ENCODE measurements at places on chromosomes 3 and 15.
A peak's percentile ranks its signal among the peaks of the same experiment; 100 is the strongest.

DNA sequence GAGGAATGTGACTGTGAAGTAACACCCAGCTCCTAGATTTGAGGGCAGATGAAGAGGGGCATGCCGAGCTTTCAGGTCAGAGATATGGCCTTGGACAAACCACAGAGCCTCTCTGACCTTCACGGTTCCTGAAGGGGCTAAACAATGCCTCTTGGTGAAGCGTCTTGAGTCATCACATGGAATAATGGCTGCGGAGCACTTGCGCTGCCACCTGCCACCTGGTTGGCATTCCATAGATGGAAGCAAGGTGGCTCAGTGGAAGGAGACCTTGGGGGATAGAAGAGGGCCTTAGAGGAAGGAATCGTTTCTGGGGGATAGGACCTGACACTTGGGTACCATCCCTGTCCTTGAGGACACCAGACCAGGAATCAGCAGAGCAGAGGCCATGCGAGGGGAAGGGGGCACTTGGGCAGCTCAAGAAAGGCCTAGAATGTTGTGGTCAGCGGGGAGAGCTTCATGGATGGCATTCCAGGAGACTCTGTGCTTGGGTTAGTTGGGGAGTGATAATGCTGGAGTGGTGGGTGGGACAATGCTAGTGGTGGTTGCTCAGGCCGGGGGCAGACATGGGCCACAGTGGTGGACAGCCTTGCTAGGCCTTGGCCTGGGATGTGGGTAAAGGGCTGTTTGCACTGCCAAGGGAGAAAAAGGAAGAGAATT is 12.6 kb downstream of the MRAS start:
- DNase-seq: no peak

- DNase-seq: no peak
Observed at GRCh38 chr3:150235799-150236198, 172.3 kb upstream of the TSC22D2 start.

GRCh38 chr3:33544126-33544525 is 103.9 kb upstream of the UBP1 start:
- no peak for DNase-seq

DNA sequence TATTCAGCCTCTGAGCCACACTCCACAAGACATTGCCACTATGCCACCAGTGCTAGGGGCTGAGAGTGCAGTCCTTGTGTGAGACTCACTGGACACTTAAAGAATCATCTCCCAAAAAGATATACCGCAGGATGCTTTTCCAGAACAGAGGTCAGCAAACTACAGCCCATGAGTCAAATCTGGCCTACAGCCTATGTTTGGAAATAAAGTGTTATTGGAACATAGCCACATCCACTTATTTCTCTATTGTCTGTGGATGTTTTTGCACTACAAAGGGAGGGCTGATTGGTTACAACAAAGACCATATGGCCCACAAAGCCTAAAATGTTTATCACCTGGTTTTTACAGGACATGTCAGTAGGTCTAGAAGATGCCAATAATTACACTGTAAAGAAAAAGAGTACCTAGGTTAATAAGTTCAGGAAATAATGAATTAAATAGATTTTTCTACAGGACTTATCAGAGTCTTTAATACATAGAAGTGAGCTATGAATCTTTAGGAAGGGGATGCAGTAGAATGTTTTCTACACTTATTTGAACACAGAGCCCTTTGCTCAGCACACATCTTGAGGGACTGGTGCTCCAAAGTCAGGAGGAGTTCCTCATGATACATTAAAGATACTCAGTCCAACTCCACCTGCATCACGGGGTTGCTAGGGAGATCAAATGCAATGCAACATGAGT is 26.3 kb downstream of the SRGAP3 start:
- no peak for DNase-seq

- DNase-seq: no peak
Observed at GRCh38 chr3:10748040-10748439, 68.0 kb upstream of the SLC6A11 start.

DNA sequence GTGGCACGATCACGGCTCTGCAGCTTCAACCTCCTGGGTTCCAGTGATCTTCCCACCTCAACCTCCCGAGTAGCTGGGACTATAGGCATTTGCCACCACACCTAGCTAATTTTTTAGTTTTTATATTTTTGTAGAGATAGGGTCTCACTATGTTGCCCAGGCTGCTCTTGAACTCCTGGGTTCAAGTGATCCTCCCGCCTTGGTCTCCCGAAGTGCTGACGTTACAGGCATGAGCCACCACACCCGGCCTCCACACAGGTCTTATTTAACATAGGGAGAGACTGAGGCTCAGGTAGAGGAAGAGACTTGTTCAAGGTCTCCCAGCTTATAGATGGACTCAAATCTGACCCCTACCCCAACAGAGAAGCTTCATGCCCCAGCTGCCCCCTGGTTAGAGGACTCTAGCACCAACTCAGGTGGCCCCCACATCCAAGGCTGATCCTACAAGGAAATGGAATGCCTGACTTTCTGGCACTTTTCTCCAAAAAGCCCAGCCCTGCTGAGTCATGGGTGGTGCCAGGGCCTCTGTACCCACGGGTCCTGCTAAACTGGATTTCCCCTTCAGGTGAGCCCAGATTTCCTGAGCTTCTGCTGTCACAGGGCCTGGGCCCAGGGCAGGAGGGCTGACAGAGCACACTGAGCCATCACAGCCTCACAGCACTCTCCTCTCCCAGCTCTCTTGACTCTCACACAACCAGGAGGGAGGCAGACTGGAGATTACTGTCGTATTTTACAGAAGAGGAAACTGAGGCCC is 5.6 kb downstream of the TMEM40 start:
- no peak for DNase-seq

GRCh38 chr3:63914312-63914711 is 2.1 kb upstream of the SCAANT1 start:
- DNase-seq: no peak

- no peak for DNase-seq
Observed at GRCh38 chr15:64782751-64783150, 7.4 kb upstream of the RBPMS2 start.

DNA sequence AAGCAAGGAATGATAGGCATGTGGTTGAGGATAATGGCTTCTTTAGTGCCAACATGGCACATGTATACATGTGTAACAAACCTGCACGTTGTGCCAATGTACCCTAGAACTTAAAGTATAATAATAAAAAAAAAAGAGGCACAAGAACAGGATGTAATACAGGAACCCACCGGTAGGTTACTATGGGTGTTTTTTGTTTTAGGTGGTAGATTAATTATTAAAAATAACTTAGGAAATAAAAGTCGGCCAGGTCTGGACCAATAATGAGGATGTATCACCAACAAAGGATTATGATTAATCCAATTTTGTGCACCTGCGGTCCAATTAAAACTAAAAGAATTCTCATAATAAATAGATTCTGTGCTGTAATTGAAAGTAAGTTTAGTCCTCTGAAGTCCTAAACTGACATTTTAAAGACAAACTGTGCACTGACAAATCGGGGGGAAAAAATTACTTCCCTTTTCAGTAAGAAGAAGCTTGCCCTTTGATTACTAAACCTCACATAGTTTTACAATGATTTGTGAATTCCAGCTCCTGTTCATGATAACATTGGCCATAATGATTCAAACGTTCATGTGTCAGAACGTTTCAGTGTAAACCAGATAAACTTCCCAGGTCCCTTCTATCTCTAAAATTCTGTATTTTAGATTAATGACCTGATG is 62.2 kb downstream of the CASR start:
- DNase-seq: no peak

GRCh38 chr15:80614711-80615360 is 80.3 kb upstream of the ABHD17C start:
- DNase-seq: no peak

- no peak for DNase-seq
Observed at GRCh38 chr3:61518590-61518989, 42.8 kb upstream of the PTPRG start.

- no peak for DNase-seq
Observed at GRCh38 chr3:186983659-186984058, 53.3 kb downstream of the ST6GAL1 start.

DNA sequence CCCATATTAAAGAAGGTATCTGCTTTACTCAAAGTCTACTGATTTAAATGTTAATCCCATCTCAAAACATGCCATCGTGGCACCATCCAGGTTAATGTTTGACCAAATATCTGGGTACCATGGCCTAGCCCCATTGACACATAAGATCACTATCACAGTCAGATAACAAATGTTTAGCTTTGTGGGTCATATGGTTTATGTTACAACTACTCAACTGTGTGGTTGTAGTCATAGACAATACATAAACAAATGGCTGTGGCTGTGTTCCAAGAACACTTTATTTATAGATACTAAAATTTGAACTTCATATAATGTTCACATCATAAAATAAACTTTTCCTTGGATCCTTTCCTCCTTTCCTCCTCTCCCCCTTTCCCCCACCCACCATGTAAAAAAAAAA is 9.8 kb upstream of the SNRPN start:
- no peak for DNase-seq

DNA sequence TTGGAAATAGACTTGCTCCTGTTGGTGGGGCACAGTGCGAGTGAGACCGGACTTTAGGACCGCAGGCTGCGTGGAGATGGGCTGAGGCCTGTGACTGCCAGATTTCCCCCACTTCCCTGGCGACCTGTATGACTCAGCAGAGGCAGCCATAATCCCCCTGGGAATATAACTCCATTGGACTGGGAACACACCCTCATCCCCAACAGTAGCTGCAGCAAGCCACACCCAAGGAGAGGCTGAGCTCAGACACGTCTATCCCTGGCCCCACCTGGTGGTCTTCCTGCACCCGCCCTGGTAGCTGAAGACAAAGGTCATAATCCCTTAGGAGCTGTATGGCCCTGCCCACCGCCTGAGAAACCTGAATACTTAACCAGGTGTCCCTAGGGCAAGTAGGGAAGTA is 42.6 kb downstream of the DZIP1L start:
- no peak for DNase-seq

DNA sequence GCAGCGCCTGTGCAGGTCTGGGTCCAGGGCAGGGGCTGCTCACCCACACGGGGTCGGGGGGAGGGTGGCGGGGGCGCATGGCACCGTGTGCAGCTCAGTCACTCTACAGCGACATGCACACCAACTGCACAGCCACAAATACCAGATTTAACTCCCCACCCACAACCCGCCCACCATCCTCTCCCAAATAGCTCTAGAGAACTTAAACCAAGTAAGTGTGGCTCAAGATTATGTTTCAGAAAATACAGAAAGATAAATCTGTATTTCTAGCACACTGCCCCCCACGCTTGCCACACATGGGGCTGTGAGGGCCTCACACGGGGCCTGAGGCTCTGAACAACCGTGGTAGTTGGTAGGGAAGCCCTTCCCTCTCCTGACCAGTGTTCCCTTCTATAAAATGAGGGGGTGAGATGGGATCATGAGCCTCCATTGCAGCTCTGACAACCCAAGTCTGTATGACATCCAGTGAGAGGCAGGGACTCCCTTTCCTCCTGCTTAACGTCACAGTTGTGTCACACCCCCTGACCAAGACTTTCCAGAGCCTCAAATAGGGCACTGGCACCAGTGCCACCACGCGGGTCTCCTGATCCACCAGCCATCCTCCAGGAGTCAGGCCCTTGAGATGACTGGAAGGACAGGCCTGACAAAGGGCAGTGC is 23.1 kb downstream of the POC1A start:
- no peak for DNase-seq

GRCh38 chr3:4334548-4334947 is 31.4 kb downstream of the SETMAR start:
- no peak for DNase-seq

DNA sequence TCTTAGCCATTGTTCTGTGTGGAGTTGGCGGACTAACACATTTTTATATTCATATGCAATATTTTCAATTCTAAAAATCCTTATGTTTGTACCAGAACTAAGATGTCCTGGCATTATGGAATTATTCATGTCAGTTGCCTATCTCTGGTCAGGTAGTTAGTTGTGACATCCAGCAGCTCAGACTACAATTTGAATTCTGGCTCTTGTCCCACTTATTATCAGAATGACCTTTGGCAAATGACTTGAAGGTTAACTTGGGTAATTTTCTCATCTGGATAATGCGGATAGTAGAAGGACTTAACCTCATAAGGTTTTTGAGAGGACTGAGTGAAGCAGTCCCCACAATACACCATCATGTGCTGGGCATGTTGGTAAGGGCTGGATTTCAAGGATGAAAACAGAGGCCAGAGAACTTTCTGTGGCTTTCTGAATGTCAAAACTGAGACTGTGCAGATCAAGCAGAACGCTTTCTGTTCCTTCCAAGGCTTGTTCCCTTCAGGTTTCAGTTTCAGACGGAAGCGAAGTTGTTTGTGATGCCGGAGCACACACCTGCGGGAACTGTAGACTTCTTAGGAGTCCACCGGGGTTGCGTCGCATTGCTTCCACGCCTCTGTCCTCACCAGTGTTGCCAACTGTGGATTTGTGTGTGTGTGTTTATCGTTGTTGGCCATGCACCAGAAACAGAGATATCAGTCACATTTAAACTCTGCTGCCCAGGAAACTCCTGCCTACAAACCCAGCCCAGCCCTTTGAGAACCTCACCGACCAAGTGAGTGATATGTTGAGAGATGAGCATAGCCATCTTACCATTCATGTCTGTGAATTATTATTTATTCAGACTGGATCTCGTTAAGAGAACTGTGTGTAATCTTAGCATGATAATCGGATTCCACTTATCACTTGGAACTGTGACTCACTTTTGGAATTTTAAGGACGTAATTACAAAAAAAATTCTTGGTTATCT is 76.0 kb downstream of the PTPRG start:
- DNase-seq: no peak

DNA sequence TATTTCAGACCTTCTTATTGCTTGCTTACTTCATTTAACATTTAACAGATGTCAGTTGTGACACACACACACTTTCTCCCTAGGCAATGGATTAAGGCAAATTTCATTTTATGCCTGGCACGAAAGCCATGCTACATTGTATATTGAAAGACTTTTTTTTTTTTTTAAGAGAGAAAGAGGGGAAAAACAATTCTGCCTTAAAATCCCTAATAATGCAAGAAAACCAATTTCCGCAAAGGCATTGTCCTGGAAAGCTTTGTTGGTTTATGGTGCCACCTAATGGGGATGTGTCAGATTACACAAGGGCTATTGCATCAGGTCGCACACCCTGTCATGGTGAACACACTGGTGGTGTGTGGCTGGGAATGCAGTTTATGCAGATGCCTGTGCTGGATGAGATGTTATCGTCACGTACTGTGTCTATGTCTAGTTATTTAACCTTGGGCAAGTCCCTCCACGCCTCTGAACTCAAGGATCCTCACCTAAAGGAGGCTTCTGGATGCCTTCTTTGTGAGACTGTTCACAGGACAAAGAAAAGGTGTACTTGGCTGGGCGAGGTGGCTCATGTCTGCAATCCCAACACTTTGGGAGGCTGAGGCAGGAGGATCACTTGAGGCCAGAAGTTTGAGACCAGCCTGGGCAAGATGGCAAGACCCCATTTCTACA is 37.3 kb upstream of the RFTN1 start:
- DNase-seq: peak; percentile 87

Measured in activated CD4-positive, alpha-beta T cell treated with anti-CD3 and anti-CD28 coated beads for 36 hours (primary cell).